GOT3 (cell line): ENCODE measurements at places on chromosomes 6 and 20.

- DNase-seq = no peak
Observed at GRCh38 chr6:73722318-73723060, 26.5 kb downstream of the CD109 start.

DNA sequence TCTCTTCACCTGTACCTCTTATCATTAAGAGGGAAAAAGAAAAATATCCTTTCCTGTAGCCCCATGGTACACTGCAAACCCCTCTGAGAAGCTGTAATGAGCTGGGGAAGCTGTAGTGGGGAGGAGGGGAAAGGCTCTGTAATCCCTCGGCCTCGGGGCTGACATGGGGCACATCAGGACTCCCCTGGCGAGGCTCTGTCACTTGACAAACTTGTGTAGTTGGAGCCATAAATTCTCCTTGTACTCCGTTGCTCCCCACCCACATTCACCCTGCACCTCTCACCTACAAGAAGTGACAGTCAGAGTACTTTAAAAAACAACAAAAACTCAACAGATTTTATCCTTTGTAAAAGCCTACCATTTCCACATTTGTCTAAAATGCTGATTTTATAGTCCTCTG lies 475.7 kb upstream of the AGPAT4 start:
- no peak for DNase-seq

DNA sequence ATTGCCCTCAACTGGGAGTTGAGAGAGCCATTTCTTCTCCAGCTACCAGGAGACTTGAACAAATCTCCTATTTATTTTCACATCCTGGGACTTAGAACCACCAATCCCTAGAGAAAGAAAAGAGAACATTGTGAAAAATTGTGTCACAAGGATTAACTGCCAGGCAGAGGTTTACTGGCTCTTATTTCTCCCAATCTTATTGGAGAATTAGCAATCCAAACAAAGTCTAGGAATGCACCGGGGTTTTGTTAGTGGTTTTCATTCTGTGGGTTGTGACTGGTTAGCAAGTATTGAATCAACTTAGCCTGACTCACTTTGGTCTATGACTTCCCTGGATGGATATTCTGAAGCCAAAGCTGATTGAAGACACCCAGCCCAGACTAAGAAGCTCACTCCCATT lies 21.2 kb upstream of the ENPP5 start:
- no peak for DNase-seq

DNA sequence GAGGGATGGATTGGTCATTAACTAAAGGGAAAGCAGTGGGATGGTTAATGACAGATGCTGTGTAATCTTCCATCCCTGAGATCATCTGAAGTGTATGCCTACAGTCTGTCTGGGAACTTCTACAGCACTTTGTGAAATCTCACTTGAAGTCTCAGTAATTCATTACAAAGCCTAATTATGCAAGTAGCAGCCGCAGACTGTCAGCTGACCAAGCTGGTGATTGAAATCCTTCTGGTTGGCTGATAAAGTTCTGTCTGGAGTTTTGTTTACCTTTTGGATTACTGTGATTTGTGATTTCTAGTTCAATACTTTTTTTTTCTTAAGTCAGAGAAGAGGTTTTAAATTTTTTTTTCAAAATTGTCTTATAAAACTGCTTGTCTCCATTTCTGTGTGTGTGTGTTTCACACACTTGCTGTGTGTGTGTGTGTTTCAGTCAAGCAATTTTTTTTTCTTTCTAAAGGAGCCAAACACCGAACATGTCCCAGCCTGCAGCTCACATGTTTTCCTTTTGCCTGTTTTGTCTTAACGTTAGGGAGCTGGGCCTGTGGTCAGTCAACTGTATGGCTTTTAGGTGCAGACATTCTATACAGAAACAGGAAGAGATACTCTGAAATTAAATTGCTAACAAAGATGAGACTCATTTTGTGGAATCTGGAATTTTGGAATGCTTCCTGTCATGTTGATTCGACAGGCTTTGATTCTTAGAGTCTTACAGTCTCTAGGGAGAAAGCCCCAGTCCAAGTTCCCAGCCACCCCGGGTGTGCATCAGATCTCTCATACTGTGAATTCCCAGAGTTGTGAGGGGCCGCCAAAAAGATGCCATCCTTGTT lies 28.5 kb upstream of the ADGRF4 start:
- no peak for DNase-seq

DNA sequence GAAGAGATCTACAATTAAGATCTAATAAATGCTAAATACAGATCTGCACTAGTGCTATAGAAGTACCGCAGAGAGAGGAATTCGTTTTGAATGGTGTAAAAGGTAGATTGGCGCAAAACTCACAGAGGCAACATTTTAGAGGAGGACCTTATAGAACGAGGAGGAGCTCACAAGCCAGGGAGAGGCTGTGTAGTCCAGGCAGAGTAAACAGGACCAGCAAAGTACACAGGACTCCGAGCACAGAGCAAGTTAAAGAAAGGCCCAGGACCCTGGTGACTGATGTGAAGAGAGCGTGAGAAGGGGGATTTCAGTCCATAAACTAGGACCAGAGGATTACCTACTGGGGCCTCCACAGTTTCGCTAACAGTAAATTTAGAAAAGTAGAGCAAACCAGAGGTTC lies 202.3 kb downstream of the FOXC1 start:
- DNase-seq = no peak

GRCh38 chr6:10099529-10100140 lies 315.2 kb downstream of the TFAP2A start:
- no peak for DNase-seq

GRCh38 chr20:48782053-48782452 lies 45.7 kb downstream of the PREX1 start:
- DNase-seq = no peak

GRCh38 chr6:105618247-105618646 lies 215.4 kb upstream of the PREP start:
- no peak for DNase-seq

- DNase-seq = no peak
Observed at GRCh38 chr20:14963262-14963663, 625.9 kb upstream of the FLRT3 start.
